ENCODE measurements at places on chromosomes 7 and 10. TPM values are rescaled to one million over a fixed set of nuclear protein-coding genes. Genes with fewer than 3 reads are reported as not detected.

Gene NEURL1
- total RNA-seq, result 1.1 TPM

Gene CALY
- not detected for total RNA-seq

Gene CDNF
- 1.2 TPM for total RNA-seq

Gene CRPPA
- 0.74 TPM for total RNA-seq

Gene KIF11
- total RNA-seq, result 87.0 TPM

Gene UTF1
- total RNA-seq, result not detected

Gene AKR1C8
- not detected for total RNA-seq

Gene PPP1R3C
- not detected for total RNA-seq

Gene STEAP4
- not detected for total RNA-seq

Gene OR6V1
- total RNA-seq, result not detected

Gene IL15RA
- total RNA-seq, result 18.1 TPM

Gene CEP41
- total RNA-seq, result 27.6 TPM

Gene PRR15
- not detected for total RNA-seq

Gene FAM25A
- total RNA-seq, result not detected

Gene C10orf53
- total RNA-seq, result not detected

Gene OR9A2
- not detected for total RNA-seq

Gene ZPBP
- total RNA-seq, result not detected

Gene SPRN
- not detected for total RNA-seq

Gene MMP21
- not detected for total RNA-seq

Gene NKX1-2
- not detected for total RNA-seq

Gene CTAGE8
- 2.2 TPM for total RNA-seq

Gene GOLGA7B
- 10.4 TPM for total RNA-seq

Gene ZDHHC4
- 29.3 TPM for total RNA-seq

Gene ADAM8
- 69.9 TPM for total RNA-seq

Gene KLF14
- not detected for total RNA-seq

Gene PPP1R3A
- not detected for total RNA-seq

Gene MEST
- total RNA-seq, result 2.9 TPM

Gene COX19
- total RNA-seq, result 16.8 TPM

Gene CTNNA3
- total RNA-seq, result 2.6 TPM

Gene TUBAL3
- not detected for total RNA-seq

Gene SAMD9
- total RNA-seq, result 51.0 TPM

Gene MUC12
- total RNA-seq, result not detected

Measured in activated CD8-positive, alpha-beta T cell treated with anti-CD3 and anti-CD28 coated beads, Interleukin-2, amount 10 ng/mL, durations not matched to agents 7 days and 5 days (primary cell).